NCI-H510A treated with DMSO at 0.1 percent for 48 hours (cell line): ENCODE measurements at places on chromosomes 12 and 14.

DNA sequence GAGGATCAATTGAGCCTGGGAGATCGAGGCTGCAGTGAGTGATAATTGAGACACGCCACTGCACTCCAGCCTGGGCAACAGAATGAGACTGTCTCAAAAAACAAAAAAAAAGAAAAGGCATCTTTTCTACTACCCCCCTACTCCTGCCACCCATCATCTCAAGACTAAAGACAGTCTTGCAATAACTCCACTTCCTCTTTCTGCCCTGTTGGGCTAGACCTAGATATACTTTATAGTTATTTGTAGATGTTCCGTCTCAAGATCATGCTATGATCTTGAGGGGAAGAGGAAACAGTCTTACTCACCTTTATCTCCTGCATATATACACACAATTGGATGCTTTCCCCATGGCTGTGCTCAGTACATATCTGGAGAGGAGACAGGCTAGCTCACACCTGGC, 12.1 kb upstream of the ESPL1 start:
- no peak for DNase-seq

- no peak for DNase-seq
These were observed 1248.4 kb downstream of the LRFN5 start for GRCh38 chr14:42855085-42855484.

DNA sequence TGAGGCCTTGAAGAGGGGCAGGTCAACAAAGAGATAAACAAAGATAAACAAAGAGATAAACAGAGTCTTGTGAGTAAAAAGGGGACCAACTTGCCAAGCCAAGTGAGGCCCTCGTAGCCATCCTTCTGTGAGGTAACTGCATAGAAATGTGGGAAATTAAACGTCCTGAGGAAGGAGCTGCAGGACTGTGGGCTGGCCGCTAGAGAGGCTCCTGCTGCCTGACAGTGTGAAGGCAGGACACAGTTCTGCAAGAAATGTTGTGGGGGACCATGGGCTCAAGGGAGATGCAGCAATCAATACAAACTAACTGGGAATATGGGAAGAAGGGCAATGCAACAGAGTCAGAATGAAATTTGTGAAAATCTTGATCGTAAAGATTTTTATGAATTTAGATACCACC, 91.9 kb downstream of the SLC8A3 start:
- peak; percentile 40 for DNase-seq

- DNase-seq, result no peak
These were observed 82.7 kb upstream of the SCN8A start for GRCh38 chr12:51508285-51508684.

DNA sequence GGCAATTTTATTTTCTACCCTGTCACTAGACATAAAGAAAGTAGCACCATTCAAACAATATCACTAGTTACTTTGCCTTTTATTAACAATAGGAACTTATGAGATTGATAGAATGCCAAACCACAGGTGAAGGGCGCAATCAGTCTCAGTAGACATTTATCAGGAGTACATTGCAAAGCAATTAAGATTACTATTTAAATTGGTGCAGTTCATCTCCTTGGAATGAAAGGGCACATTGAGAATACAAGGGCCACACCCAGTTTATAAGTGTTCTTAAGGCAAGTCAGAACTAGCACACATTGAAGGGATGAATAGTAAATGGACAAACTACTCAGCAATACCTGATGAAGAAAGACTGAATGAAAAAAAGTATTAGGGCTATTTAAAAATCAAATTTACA, 601.4 kb downstream of the C12orf50 start:
- DNase-seq, result peak; percentile 3

DNA sequence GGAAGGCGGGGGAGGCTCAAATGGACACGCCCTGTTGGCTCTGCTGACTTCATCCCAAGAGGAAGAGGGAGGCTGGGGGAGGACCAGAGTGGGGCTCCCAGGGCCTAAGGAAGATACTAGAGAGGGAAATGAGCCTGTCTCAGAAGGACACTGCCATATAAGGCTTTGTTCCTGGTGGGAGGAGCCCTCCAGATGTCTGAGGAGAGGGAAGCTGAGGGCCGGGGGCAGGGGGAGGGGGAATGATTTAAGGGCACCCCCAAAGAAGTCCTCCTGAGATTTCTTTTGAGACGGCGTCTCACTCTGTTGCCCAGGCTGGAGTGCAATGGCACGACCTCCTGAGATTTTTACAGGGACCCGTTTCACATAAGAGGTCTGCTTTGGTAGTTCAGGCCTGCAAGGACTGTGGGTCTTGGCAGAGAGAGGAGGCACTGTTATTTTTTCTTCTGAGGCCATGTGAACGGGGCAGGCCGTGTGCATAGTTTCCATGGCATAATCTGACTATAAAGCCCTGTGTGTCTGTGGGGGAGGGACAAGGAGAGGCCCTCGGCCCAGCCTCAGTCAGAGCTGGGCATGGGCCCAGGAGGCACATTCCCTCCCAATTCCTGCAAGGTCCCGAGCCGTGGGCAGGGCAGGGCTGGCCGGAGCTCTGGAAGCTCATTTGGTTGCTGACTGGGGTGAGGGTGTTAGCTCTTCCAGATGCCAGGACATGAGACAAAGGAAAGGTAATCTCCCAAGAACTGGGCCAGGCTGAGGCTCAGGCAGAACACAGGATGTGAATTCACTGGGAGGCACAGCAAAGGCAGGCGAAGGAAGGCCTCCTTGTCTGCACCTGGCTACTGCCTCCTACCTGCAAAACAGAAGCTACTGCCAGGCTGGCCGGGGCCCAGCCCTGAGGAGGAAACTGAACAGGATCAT, 22.2 kb upstream of the PLEKHG3 start:
- DNase-seq, result no peak

- DNase-seq, result no peak
These were observed 5.7 kb downstream of the CRADD start for GRCh38 chr12:93682846-93683261.

- DNase-seq, result no peak
These were observed 99.6 kb downstream of the SRGAP1 start for GRCh38 chr12:63944034-63944579.

GRCh38 chr14:103087343-103087835, 3.4 kb downstream of the LBHD2 start:
- no peak for DNase-seq

DNA sequence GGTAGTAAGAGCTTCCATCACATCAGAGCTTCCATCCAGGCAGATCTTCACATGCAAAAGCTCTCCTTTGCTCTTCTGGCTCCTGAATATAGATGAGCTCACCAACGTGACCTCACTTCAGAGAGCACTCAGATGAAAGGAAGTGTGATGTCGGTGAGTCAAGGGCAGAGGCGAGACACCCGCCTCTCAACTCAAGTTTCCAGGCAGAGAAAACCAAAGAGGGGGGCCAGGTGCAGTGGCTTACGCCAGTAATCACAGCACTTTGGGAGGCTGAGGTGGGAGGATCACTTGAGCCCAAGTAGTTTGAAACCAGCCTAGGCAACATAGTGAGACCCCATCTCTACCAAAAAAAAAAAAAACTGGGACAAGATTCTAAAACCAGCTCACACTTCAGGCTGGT, 126.9 kb downstream of the DUSP6 start:
- DNase-seq, result peak; percentile 92

- no peak for DNase-seq
These were observed 63.4 kb upstream of the IGF1 start for GRCh38 chr12:102543494-102544485.

DNA sequence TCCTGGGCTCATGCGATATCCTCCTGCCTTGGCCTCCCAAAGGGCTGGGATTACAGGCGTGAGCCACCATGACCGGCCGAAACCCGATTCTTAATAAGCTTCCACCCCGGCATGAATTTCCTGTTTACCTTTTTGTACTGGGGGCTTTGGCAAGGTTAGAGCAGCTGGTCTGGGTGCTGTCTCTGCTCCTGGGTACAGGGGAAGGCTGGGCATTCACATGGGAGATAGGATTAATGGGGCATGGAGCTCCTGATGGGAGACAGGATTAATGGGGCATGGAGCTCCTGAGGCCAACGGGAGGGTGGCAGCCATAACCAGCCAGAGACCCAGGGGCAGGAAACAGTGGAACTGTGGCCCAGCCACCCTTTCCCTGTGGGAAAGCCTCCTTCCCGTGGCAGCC, 69.5 kb upstream of the DICER1 start:
- DNase-seq, result peak; percentile 67
